ENCODE measurements at places on chromosomes 5 and 9. TPM values are rescaled to one million over a fixed set of nuclear protein-coding genes. Genes with fewer than 3 reads are reported as not detected.

GRCh38 chr5:157400741-157401495 lies 59.1 kb upstream of the NIPAL4 start:
- DNase-seq: no peak
- no peaks in the 10 kb centered on the region for H3K36me3 ChIP-seq
- no peak overlapping the region for H3K4me3 ChIP-seq
- no peaks in the 10 kb centered on the region for H3K27me3 ChIP-seq
- H3K27ac ChIP-seq: no peak overlapping the region

DNA sequence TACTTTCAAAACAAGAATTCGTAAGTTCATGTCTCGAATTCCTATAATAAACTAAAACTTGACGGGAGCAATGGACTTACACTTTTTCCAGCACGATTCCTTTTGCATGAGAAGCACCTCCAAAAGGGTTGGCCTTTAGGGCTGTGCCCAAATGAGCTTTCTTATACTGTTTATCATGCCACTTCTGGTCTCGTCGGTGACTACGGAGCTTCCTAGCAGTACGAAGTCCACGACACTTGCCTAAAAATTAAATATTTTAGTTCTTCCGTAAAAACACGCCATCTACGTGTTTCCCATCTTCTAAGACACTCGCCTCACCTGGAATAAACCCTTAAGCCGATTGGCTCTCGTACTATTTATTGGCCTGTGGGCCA lies 554 bp downstream of the RPS23 start:
- H3K4me3 ChIP-seq: peak overlapping the region; percentile 94
- no peaks in the 10 kb centered on the region for H3K27me3 ChIP-seq
- H3K36me3 ChIP-seq: peaks cover 22% of the 10 kb centered on the region

DNA sequence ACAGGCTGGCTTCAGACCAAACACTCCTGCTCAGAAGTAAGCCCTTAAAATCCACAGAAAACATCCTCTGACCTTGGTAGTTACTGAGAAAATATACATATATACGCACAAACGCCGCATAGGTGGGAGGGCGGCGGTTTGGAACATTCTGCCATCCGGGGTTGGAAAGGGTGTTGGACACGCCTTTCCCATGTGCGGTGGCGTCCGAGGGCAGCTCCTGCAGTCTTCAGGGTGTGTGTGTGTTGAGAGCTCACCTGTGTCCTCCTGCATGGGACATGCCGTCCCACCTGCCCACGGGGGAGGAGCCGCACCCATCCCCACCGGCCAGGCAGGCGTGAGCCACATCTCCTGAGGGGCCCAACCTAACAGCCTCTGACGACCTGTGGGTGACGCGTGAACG lies 28.2 kb downstream of the SLC9A3 start:
- H3K4me3 ChIP-seq: no peak overlapping the region
- no peak for DNase-seq
- H3K27ac ChIP-seq: no peak overlapping the region
- no peaks in the 10 kb centered on the region for H3K27me3 ChIP-seq
- no peaks in the 10 kb centered on the region for H3K4me1 ChIP-seq

NUDT12 gene
- 15.8 TPM for total RNA-seq

Data from HCT116 (cell line).